ENCODE measurements at places on chromosomes 5 and 9.

GRCh38 chr5:177496727-177497291 is 595 bp downstream of the PDLIM7 start:
- DNase-seq, result peak; percentile 71

DNA sequence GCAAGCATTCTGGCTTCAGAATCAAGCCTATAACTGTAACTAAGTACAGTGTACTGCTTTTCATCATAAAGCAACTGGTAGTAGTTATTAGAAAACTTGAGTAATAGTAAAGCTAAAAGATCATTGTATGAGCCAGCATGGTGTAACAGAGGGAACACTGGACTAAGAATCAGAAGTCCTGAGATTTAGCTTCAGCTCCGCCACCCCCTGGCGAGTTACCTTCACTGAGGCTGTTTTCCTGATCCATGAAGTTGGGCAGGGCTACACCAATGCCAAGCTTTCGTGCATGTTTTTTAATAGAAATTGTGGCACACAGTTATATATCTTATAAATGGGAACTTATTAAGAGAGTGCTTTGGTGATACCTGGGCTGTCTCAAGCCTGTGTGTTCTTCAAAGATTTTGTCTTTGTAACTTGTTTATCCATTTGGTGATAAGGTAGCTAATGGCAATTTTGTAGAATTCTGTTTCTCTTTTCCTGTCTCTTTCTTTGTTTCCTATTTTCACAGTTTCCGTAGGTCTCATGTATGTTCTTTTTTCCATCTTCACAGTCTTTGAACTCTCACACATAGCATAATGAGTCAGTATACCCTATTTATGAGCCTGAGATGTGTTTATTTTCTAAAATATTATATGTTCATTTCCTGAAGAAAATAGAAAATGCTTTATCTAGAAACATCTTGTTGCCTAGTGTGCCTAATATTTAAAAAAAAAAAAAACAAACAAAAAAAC is 102.3 kb downstream of the GDNF start:
- DNase-seq, result no peak

DNA sequence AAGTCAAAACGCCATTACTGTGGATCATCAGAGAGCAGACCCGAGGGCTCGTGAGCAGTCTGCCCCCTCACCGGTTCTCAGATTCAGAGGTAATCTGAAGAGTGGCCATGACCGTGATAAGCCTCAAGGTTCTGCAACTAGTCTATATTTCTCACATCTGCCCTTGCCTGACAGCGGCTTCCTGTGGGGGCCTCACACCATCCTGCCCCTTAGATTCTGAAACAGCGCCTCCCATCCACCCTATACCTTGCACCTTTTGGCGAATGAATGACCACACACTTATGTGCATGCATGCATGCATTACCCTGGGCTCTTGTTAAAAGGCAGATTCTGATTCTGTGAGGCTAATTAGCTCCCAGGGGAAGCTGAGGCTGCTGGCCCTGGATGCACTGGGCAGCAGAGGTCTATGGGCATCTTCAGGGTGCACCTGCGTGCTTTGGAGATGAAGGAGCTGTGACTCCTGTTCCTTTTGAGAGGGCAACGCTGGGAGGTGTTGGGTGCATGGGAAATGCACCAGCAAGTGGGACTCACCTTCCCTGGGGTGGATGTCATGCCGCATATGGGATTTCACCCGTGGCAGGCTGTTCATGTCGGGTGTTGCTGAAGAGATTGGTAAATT is 7.8 kb upstream of the GADD45G start:
- no peak for DNase-seq

DNA sequence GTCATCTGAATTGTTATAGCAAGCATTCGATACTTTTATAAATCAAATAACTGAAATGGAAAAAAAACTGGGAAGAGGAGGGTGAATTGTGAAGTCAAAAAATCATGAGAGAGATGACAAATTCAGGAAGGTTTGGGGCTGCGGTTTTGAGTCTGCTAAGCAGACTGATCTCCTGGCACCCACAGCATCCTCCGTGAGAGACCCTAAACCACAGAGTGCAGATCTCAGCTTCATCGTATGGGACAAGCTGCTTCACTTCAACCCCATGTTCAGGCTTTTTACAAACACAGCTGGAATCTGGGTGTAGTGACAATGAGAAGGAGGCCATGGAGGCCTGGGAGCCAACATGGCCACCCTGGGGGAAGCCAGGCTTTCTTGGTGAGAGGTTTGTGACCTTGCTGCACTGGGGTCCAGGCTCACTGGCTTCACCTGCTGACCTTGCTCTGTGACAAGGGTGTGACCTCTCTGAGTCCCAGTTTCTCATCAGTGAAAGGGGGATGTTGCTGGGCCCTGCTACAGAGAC is 19.4 kb downstream of the USP20 start:
- no peak for DNase-seq

- DNase-seq, result no peak
Observed at GRCh38 chr5:20469390-20469789, 481.4 kb upstream of the CDH18 start.

- no peak for DNase-seq
Observed at GRCh38 chr5:34660444-34660843, 4.3 kb downstream of the RAI14 start.

GRCh38 chr5:73110190-73110589 is 10.2 kb upstream of the TMEM171 start:
- no peak for DNase-seq

- DNase-seq, result no peak
Observed at GRCh38 chr5:179802207-179802883, 4.3 kb downstream of the MGAT4B start.

DNA sequence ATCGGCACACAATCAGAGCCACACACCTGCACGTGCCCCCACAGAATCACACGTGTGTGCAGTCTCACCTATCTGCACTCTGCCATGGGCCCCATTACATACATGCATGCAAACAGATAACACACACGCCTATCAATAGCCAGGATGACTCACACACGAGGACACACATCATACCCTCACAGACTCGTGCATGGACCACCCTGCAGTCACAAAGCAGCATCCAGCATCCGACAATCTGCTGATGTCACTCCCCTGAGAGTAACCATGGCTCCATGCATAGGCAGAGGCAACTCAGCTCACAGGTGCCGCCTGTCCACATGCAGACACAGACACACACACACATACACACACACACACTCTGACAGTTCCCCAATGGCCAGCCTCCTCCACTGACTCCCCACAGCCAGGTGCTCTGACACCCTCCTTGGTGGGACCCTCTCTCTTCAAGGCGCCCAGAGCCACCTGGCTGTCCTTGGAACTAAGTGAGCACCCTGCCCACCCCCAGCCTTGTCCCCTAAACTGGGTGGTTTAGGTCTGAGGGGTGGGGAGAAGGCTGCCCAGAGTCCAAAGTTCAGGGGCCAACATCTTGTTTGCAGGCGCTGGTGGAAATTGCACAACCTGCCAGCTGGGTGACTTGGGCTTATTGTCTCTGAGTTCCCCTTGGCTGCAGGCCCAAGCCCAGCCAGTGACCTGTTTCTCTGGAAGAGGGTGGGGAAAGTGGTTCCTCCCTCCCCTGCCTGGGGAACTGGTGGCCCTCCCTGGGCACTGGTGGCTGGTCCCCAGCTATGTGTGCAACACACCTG is 34.6 kb upstream of the NEK6 start:
- no peak for DNase-seq

- DNase-seq, result no peak
Observed at GRCh38 chr5:181198106-181198685, 6.8 kb downstream of the TRIM7 start.

- peak; percentile 96 for DNase-seq
Observed at GRCh38 chr9:105064248-105065097, 136.5 kb upstream of the ABCA1 start.

DNA sequence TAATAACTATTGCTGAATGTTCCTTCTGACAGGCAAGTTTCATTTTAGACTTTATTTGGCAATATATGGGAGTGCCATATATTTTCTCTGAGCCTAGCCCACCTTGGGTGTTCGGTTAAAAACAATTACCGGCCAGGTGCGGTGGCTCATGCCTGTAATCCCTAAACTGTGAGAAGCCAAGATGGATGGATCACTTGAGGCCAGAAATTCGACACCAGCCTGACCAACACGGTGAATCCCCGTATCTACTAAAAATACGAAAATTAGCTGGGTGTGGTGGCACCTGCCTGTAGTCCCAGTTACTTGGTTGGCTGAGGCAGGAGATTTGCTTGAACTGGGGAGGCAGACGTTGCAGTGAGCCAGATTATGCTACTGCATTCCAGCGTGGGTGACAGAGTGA is 47.9 kb downstream of the TNFSF15 start:
- DNase-seq, result no peak

DNA sequence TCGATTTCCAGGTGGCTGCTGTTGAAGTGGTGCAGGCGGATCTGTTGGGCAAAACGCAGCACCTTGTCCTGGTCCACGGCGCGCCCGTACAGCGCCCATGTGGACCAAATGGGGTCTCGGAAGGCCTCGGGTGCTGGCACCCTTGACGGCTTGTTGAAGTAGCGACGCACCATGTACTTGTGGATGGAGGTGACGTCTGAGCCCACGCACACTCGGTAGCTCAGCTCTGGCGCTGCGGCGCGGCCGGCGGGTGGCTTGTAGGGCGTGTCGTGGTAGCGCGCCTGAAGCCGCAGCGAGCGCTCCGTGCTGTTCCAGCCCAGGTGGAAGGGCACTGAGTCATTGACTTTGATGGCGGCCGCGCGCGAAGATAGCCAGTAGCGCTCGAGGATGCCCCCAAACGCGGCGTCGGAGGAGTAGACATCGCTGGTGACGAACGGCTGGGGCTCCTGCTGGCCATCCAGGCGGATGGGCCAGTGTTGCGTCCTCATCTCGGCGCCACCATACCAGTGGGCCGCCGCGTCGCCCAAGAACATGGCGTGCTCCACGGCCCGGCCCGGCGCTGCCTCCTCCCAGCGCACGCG is 4.7 kb downstream of the MYORG start:
- DNase-seq, result no peak

- no peak for DNase-seq
Observed at GRCh38 chr9:77588271-77588937, 59.7 kb downstream of the GNA14 start.

- DNase-seq, result no peak
Observed at GRCh38 chr5:148999741-149000140, 63.1 kb downstream of the SH3TC2 start.

DNA sequence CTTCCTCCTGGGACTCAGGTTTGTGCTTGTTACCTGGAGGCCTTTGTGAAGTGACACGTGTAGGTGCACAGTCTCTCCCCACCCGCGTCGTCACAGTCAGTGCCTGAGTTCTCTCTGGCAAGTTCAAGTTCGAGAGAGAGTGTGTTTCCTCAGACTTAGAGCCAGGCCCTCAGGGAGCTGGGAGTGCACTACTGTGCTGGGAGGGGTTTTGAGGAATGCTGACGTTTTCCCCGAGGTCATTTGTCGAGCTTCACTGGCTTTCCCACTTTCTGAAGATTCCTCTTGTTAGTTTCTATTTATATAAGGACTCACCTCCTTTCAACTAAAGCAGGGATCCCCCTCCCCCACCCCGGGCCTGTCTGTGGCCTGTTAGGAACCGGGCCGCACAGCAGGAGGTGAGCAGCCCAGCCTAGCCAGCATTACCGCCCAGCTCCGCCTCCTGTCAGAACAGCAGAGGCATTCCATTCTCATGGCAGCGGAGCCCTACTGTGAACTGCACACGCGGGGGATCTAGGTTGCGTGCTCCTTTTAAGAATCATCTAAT is 209.2 kb downstream of the DIRAS2 start:
- peak; percentile 94 for DNase-seq

GRCh38 chr5:65012301-65012892 is 243.7 kb downstream of the CWC27 start:
- DNase-seq, result no peak

- DNase-seq, result no peak
Observed at GRCh38 chr5:16866273-16866672, 69.8 kb downstream of the MYO10 start.

GRCh38 chr9:20340511-20340861 is 281.8 kb downstream of the MLLT3 start:
- no peak for DNase-seq

DNA sequence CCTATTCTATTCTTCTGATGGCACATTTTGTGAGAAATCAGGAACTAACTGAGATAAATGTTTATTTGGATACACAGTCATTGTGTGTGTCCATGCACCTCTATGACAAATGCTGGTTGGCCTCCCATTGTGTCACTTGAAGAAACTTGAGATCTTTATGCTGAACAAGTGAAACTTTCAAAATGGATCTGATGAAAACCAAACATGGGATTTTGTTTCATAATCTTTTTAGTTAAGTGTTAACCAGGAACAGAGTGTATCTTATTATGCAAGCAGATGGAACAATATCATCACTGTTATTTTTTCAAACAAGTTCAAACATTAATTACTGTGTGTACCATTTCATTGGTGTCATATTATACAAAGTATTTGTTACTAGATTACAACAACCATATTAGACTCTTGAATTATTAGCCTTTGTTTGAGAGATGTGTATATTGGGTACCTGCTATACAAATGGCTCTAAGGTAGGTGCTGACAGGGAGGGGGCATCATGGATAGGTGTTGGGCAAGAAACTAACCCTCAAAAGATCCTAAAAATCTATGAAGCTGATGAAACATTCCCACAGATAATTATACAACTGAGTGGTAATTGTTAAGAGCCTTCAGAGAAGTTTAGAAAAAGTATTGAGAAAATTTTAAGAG is 159.8 kb downstream of the PALM2AKAP2 start:
- DNase-seq, result no peak

DNA sequence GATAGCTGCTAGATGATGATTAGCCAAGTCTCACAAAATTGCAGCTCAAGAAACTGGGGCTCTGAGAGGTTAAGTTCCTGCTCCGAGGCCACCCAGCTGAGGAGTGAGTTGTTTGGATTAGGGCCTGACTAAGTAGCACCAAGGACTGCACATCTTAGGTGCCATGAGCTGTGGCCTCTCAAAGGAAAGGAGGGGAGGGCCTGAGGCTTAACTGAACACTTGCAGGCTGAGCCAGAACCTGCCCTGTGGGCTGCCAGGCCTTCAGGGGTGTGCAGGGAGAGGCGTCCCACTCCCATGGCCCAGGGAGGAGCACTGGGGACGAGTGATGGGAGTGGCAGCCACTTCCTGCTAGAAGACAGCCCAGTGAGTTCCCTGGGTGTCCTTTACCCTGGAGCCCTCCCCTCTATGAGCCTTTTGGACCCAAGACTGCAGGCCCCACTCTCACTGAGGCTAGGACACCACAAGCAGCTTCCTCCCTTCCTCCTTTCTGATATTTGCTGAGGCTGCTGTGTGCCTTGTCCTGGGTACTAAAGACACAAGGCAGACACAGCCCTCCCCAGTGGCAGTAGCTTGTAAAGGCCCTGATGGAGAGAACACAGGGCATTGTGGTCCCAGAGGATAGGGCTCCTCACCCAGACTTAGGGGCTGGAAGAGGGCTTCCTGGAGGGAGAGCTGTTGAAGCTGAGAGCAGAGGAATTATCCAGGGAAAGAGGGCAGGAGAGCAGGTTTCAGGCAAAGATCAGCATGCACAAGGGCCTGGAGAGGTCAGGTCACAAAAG is 22.1 kb downstream of the LMX1B start:
- DNase-seq, result no peak

GRCh38 chr5:153101235-153102180 is 389.0 kb upstream of the GRIA1 start:
- no peak for DNase-seq

DNA sequence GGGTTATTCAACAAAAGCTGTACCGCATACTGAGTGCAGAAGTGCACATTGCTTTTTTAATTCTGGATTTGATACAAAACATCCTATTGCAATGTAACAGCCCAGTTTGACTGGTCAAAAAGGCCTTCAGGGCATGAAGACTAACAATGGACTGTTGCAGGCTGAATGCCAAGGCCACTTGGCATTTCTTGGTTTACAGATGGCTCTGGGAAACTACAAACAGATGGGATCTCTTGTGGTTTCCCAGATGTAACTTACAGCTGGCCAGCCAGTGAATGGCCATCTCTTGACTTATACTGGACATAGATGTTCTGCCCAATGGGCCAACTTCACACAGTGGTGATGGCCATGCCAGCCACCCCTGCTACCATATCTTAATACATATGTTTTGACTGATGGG is 36.8 kb downstream of the UGT3A2 start:
- DNase-seq, result no peak

All from WERI-Rb-1 (cell line).